Karpas-422 (cell line): ENCODE measurements at places on chromosomes 12 and 14.
A peak's percentile ranks its signal among the peaks of the same experiment; 100 is the strongest.

GRCh38 chr12:123115409-123116121 is 35.3 kb downstream of the PITPNM2 start:
- no peak for DNase-seq

DNA sequence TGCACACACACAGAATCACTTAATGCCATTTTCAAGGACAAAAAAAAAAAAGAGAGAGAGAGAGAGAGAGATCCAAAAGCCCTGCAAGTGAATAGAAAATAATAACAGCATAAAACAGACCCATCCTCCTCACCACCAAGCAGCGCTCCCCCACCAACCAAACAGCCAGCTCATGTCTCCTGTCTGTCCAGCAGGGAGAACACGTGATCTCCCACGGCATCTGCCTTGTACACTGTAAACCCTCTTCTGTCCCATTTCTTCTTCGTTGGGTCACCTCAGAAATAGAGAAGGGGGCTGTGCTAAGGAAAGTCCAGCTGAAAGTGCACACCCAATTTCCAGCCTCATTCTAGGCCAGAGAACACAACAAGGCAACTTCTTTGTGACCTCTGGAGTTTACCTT is 222.5 kb downstream of the EXOC5 start:
- DNase-seq: no peak

DNA sequence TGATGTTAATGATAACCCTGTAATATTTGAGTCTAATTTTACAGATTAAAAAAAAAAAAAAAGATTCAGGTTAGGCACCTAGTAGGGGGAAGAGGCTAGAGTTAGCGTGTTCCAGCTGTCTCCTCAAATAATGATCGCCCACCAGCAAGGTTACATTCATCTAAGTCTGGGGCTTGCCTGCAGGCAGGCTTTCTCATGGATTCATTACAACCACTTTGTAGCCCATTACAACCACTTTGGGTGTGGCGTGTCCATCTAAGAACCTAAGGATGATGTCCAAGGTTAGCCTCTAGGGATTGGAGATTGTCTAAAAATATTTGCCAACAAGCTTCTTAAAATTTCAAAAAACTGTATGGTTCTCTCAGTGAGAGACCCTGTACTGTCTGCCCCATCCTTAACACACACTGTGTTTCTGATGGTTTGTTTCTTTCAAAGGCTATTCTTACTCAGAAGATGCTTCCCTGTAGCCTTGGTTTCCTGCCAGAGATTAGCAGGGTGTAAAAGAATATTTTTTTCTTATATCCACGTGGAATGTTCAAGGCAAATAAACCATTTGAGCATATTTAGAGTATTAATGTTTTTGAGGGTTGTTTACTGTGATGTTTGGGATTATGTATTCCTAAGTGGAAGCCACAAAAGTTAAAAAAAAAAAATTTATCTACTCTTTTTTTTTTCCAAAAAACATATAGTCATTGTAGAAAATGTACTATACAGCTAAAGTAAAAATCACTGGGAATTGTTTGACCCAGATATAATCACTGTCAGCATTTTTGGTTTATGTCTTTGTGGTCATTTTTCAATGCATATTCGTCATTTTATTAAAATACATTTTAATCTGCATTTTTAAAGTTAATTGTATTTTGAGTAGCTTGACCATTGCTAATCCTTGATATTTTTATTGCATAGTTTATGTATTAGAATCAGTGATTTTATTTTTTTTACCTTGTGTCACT is 1.7 kb downstream of the DYNC1H1 start:
- DNase-seq: peak; percentile 61

DNA sequence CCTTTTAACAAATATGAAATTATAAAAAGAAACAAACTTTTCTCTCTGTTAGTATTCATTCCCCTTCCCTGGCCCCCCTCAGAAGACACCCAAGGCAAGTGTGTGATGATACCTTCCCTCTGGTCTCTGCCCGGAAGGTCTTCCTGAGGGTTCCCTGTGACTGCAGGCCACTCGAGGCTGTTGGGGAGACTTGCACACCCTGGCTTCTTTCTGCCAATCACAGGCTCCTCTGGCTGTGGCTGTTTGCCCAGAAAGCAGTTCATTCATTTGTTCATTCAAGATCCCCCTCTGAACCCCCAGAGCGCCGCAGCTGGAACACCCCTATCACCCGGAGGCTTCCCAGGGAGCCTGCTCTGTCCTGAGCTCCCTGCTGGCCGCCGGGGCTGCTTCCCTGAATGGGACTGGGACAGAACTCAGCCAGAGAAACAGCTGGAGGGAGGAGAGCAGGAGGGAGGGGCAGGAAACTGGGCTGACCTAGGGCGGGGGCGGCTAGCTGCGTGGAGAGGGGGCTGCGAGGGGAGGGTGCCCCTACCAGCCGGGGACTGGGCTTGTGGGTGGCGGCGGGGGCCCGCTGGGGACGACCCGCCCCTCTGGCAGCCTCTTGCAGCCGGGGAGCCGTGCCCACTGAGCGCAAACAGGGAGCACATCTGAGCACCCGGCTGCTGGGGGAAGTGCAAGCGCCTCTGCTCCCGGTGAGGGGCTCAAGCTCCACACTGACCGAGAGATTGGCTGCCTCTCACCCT is at the start of gene CMKLR1:
TSS of gene CMKLR1 (minus strand) at position 397 of the 743 bp plus-strand sequence. CDS start 45,720 bp downstream, outside the sequence.
- no peak for DNase-seq

GRCh38 chr12:14989790-14990189 is 16.9 kb downstream of the PDE6H start:
- no peak for DNase-seq

- DNase-seq: no peak
These were observed 610 bp upstream of the KMT2D start for GRCh38 chr12:49061157-49061650.

- DNase-seq: no peak
These were observed 57.5 kb downstream of the AP5M1 start for GRCh38 chr14:57326253-57326652.

DNA sequence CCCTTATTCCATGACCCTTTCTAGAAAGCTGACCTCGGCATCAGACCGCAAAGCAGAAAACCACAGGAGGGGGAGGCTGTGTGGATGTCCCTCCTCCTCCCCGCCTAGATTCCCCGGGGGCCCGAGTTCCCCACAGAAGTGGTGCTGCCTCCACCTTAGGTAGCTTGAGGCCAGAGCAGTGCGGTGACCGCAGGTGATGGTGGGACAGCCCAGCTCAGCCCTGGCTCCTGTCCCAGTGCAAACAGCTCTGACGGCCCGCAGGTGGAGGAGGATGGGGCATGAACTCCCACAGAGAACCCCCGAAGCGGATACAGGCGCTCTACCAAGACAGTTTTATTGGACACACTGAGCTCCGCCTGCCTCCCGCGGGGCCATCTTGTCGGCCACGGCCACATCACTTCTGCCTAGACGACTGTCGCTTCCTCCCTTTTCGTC is 19.5 kb downstream of the ARL6IP4 start:
- DNase-seq: no peak

GRCh38 chr12:32788405-32788804 is 32.7 kb upstream of the YARS2 start:
- no peak for DNase-seq

DNA sequence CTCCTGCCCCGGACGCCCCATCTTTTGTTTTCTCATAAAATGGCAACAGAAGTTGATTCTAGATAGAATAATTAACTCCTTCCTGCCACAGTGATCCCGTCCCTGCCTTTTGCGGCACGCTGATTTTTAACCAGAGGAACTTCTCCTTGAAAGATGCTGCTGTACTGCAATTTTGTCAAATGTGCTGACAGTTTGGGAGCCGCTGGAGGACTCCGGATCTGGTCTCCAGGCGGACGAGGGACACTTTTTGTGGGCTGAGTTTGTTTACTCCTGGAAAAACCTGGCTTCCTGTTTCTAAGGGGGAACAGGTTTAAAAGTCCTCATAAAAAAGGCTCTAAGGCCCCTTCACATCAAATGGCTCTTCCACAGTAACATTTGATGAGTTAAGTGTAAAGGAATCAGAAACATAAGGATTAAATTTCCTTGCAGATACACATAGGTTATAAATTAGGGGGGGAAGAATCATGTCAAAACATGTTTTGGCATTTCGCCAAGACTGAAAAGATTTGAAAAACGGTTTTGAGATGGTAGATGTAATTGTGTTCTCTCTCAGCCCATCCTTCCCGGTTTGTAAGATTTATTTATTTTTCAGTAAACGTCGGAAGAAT is 15.5 kb downstream of the FZD10 start:
- DNase-seq: no peak

- DNase-seq: no peak
These were observed 85.3 kb downstream of the TMEM260 start for GRCh38 chr14:56664811-56665421.

- DNase-seq: no peak
These were observed 280.3 kb downstream of the BCAT1 start for GRCh38 chr12:24668563-24668962.

- no peak for DNase-seq
These were observed 71.7 kb downstream of the SCN8A start for GRCh38 chr12:51662728-51663154.
